ENCODE measurements at places on chromosomes 12 and 14. TPM values are rescaled to one million over a fixed set of nuclear protein-coding genes. Genes with fewer than 3 reads are reported as not detected.

- DNase-seq = no peak
These were observed 12.0 kb upstream of the MDM1 start for GRCh38 chr12:68344126-68344525.

The CCDC196 gene
- polyA plus RNA-seq = not detected

The BCL2L14 gene
- polyA plus RNA-seq = not detected

The CNTN1 gene
- 0.41 TPM for polyA plus RNA-seq

GRCh38 chr14:73747379-73748211 is 33.4 kb upstream of the PNMA1 start:
- no peak for DNase-seq

DNA sequence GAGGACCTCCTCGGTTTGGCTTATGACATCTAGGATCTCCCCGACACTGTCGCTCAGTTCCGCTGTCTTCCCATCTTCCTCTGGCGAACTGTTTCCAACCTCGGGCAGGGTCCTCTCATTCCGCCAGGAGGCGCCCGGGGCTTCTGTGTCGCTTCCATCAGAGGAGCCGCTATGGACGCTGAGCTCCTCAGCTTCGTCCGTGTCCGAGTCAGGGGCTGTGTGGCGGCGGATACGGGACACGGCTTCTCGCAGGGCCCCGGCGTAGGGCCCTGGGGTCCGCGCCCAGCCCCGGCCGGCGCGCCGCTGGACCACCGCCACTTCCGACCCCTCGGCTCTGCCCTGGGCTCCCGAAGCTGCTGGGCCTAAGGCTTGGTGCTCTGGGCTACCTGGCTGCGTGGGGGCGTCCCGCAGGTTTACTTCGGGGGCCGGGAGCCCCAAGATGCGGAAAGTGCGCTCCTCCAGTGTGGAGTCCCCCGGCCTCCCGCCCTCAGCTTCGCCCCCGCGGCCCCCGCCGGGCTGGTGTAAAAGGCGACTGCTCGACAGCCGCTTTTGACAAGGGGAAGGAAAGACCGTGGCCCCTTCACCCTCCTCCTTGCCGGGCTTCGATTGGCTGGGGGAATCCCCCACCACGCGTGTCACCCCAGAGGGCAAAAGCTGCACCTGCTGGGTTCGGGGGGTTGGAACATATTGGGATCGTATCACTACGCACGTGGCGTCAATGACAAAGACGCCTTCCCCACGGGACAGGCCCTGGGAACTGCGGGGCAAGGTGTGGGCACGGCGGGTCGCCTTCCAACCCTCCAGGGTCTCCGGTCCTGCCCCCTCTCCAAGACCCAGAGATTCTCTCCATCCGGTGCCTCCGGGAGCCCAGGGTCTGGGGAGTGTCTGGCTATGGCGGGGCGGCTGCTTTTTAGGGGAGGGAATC is 2.1 kb downstream of the DDN start:
- DNase-seq = peak; percentile 92

DNA sequence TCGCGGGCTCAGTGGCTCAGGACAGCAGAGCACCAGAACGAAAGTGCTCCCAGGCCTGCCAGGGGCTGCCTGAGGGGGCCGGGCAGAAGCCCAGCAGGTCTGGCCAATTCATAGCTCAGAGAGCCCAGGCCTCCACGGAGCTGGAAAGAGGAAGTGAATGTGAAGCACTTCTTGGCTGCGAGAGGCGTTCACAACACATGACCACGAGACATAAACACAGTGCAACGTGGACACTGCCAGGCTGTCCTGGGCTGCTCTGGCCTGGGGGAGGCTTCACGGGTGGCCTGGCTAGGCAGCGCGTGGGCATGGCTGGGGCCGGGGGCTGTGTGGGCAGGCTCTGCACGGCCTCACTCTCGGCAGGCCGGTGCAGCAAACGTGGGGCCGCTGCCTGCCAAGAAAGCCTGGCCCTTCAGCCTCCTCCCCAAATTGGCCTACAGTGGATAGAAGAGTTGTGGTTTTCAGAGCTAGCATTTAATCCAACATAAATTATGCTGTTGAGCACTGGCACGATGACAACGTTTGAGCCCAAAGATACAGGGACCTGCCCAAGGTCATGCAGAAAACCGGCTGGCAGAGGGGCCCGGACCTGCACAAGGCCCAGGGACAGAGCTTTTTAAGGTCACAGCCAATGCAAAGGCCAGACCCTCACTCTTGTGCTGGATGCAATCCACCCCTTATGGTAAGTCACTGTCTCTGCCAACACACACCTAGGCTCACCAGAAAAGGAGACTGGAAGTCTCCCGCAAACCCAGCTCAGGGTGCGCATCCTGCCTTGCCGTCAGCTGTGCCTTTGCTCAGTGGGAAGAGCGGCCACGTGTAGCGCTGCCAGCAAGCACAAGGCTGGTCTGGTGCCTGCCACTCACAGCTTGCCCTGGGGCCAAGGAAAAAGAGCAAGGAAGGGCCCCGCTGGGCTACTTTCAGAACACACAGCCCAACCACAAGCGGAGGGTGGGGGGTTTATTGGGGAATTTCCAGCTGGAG is 8.6 kb downstream of the SLC25A29 start:
- DNase-seq = peak; percentile 93

DNA sequence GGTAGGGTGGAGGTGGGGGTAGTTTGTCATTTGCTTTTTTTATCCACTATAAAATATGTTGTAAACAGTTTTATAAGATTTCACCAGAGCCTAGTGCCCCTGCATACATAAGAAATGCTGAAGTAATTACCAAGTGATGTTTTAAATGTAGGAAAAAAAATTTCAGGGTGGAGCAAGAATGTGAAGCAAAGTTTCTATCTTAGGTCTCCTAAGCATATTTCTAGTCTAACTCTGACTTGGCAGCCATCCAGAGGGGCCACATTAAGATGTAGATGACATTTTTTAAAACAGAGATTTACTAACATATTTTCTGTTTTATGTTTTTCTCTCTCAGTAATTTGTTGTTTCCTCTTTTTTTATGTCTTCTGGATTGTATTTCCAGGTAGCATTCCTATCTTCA is 15.8 kb upstream of the KRAS start:
- DNase-seq = no peak

- no peak for DNase-seq
These were observed 638.3 kb upstream of the TBX3 start for GRCh38 chr12:115322275-115322674.

The FBXL14 gene
- polyA plus RNA-seq = 4.7 TPM

- DNase-seq = no peak
These were observed 39.7 kb upstream of the TMEM260 start for GRCh38 chr14:56539862-56540261.

- DNase-seq = no peak
These were observed 47.4 kb upstream of the DICER1 start for GRCh38 chr14:95204705-95205104.

The MYH6 gene
- 11,120 TPM for polyA plus RNA-seq

GRCh38 chr12:80679346-80680131 is 27.9 kb upstream of the MYF6 start:
- DNase-seq = no peak

DNA sequence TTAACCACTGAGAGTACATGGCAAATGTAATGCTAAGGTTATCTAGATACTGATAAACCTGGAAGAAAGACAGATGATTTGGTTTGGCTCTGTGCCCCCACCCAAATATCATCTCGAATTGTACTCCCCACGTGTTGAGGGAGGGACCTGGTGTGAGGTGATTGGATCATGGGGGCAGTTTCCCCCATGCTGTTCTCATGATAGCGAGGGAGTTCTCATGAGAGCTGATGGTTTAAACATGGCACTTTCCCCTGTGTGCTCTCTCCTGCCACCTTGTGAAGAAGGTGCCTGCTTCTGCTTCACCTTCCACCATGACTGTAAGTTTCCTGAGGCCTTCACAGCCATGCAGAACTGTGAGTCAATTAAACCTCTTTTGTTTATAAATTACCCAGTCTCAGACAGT is 14.2 kb downstream of the NOXRED1 start:
- DNase-seq = no peak

The KRT2 gene
- not detected for polyA plus RNA-seq

GRCh38 chr12:3863756-3864155 is 9.4 kb downstream of the PARP11 start:
- DNase-seq = no peak

DNA sequence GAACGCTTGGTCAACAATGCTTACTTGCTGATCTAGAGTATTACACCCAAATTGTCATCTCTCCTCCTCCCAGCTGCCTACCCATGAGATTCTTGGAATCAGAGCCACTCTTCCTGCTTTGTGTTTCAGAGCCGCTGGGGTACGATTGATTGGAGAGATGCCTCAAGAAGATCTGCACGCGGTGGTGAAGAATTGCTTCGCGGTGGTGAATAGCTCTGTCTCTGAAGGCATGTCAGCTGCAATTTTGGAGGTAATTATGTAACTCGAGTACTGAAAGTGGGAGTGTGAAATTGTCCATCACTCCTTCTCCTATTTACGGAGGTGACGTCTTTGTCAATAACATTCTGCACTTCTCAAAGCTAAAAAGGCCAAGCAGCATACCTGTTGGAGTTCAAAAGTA is 93.9 kb downstream of the GLT1D1 start:
- no peak for DNase-seq

GRCh38 chr12:68319988-68320623 is 12.1 kb downstream of the MDM1 start:
- DNase-seq = peak; percentile 65

The TAS2R8 gene
- not detected for polyA plus RNA-seq

DNA sequence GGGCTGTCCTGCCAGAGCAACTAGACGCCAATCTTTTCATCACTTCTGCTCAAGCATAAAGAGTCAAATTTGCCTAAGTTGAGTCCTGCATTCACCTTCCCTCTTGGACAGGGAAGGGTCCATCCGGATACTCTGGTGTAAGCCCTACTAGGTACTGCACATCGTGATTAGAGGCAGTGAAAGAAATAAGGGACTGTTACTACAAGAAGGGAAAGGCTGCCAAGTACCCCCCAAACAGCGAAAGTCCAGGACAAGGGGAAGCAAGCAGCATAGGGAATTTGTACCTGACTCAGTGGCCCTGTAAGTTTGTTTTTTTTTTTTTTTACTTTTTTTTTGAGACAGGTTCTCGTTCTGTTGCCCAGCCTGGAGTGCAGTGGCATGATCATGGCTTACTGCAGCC is 13.7 kb upstream of the PLEKHH1 start:
- DNase-seq = no peak

- no peak for DNase-seq
These were observed 214.1 kb upstream of the FLRT2 start for GRCh38 chr14:85315733-85316290.

DNA sequence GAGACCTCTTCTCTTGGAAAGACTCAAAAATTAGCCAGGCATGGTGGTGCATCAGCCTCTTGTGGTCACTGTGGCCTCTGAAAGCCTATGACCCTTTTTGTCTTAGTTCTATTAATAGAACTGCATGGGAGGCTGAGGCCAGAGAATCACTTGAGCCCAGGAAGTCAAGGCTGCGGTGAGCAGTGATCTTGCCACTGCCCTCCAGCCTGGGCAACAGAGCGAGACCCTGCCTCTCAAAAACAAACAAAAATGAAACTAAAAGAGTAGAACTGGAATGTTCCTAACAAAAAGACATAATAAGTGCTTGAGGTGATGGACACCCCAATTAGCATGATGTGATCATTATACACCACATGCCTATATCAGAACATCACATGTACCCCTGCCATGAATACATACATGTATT is 197.0 kb upstream of the EEA1 start:
- DNase-seq = no peak

The ST8SIA1 gene
- polyA plus RNA-seq = 3.8 TPM

DNA sequence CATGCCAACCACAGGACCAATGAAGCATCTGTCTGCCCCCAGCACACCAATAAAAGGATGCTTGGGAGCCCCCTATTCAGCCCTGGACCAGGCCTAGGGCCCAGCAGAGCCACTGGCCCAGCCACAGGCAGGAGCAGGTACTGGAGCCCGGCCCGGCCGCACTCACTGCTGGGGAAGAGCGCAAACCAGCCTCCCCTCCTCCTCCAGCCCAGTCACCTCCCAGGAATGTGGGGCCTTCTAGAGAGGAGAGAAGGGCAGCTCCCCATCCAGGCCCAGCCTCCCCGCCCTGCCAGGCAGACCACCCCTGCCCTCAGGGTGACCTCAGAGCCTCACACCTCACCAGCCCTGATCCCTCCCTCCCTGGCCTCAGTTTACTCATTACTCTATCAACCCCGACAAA is 56.2 kb downstream of the CCNK start:
- no peak for DNase-seq

DNA sequence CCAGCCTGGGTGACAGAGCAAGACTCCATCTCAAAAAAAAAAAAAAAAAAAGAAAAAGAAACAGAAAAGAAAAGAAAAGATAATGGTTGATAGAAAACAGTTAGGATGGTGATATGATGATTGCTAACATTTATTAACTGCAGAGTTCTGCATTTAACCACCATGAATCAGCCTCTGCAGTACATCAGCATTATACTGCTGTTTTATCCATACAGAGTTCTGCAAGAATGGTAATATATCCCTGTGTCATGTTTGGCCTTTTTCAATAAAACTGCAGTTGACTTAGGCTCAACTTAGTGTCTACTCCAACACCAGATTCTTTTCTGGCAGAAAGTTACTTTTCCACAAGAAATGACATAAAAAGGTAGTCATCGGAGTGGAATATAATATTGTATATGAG is 62.6 kb downstream of the DUSP6 start:
- DNase-seq = no peak

The TPPP2 gene
- 0.43 TPM for polyA plus RNA-seq

- DNase-seq = no peak
These were observed 227.7 kb upstream of the DIO3 start for GRCh38 chr14:101333335-101334280.

GRCh38 chr14:91607322-91608047 is 97.4 kb upstream of the PPP4R3A start:
- DNase-seq = no peak

The PGF gene
- 4.3 TPM for polyA plus RNA-seq

The LRTM2 gene
- polyA plus RNA-seq = not detected

The TRMT5 gene
- polyA plus RNA-seq = 3.2 TPM

DNA sequence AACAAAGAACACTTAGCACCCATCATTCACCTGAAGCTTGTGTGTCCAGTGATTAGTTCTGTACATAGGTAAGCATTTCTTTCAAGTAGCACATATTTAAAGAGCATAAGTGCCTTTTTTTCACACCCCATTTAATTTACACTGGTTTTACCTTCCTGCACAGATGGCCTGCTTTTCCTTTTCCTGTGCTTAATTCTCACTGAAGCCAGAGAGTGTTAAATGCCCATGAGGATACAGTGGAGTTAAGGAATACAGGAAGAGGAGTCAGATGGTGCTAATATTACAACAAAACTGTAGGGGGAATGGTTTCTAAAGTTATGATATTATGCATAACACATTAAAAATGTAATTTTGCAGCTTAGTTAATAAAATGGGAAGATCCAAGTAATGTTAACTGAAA is 31.0 kb upstream of the SLC38A1 start:
- no peak for DNase-seq

Data from right cardiac atrium (tissue), 5 donors.